Activated CD4-positive, CD25-positive, alpha-beta regulatory T cell treated with anti-CD3 and anti-CD28 coated beads, Interleukin-2, amount 50 U/mL, for 72 hours (primary cell): ENCODE measurements at places on chromosomes 5 and 9.

GRCh38 chr5:159448-160172 lies 31.7 kb upstream of the LRRC14B start:
- no peak for DNase-seq

DNA sequence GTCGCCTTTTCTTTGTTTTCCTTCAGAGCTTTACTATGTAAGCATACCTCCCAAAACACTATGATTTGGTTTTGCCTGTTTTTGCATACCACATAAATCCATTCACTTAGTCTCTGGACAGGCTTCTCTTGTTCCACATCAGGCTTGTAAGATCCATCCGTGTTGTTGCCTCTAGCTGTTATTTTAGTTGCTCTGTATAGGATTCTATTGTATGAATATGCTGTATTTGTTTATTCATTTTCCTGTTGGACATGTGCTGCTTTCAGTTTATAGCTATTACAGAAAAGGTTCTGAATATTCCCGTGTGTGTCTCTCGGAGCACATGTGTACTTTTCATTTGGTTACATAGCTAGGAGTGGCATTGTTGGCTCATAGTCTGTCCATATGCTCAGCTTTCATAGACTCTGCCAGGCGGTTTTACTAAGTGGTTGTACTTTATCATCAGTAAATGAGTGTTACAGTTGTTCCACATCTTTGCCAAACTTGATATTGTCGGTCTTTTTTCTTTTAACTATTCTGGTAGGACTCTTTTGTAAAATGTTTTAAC lies 41.8 kb downstream of the NUP214 start:
- DNase-seq: no peak

DNA sequence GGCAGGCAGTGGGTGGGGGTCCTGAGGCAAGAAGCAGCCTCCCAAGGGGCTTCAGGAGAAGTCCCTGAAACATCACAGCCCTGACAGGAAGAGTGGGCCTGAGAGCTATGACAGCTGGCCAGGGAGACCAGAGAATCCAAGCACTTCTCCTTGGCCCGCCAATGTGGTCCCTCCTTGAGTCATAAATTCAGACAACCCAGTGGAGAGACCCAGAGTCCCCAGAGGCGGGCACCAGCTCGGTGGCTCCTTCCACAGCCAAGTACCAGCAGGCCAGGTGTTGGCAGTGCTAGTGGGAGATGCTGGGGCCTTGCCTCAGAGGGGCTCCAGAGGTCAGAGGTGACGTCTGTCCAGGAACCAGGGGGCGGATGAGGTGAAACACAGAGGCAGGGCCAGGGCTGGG lies 1.6 kb upstream of the DOK3 start:
- no peak for DNase-seq

DNA sequence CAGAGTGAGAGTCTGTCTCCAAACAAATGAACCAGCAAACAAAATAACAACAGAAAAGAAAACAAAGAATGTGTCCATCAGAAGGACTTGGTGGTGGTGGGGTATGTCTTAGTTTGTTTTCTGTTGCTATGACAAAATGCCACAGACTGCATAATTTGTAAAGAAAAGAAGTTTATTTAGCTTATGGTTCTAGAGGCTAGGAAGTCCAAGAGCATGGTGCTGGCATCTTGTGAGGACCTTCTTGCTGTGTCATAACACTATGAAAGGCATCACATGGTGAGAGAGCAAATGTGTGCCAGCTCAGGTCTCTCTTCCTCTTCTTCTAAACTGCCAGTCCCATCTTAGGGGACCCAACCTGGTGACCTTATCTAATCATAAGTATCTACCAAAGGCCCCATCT lies 10.5 kb downstream of the NPR3 start:
- DNase-seq: no peak

GRCh38 chr5:173829826-173830225 lies 58.3 kb upstream of the CPEB4 start:
- no peak for DNase-seq

GRCh38 chr9:124040935-124041816 lies 29.6 kb downstream of the LHX2 start:
- peak; percentile 69 for DNase-seq

DNA sequence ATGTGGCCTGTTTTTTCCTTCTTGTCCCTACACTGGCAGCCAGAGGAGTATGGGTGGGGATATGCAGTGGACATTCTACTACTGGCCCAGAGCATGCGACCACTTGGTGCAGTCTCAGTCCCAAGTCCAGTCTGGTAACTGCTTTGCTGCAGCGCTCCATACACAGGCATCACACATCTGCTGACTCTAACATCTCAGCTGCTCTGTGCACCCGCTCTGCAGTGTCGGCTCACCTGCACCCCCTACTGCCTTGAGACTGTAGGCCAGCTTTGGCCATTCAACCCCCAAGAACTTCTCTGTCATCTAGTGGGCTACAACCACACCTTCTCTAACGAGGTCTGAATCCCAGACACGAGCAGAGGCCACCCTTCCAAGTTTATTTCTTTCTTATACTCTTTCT lies 46.4 kb upstream of the SLCO6A1 start:
- no peak for DNase-seq

DNA sequence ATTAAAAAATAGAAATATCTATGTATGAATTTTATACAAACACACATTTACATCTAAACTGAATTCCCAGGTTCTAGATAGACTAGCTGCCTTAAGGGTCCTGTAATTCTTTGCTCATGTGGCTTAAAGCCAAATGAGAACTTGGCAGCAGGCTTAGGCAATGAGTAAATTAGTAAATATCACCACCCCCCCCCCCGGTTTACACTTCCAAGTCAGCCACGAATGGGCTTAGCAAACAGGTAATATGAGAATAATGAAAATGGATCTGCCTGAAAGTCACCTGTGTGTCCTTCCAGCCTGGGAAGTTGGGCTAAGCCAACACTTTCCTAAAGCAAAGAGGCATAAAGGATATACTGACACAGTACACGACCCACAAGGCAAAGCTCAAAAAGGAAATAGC lies 108.6 kb downstream of the KLHL3 start:
- no peak for DNase-seq

DNA sequence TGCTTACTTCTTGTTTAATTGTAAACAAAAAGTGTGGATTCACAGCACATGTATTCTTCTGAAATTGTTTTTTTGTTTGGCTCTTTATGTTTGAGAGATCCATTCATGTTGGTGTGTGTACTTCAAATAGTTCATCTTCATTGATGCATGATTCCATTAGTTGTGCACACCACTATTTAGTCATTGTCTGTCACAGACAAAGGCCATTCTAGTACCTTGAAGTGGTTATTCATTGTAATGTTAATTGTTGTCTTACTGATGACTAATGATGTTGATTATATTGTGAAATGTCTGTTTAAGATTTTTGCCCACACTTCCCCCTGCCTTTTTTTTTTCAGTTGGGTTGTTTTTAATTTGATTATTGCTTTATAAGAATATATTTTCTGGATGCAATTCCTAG lies 391.3 kb downstream of the DIRAS2 start:
- DNase-seq: no peak

GRCh38 chr5:56746553-56747339 lies 68.6 kb upstream of the MAP3K1 start:
- no peak for DNase-seq

DNA sequence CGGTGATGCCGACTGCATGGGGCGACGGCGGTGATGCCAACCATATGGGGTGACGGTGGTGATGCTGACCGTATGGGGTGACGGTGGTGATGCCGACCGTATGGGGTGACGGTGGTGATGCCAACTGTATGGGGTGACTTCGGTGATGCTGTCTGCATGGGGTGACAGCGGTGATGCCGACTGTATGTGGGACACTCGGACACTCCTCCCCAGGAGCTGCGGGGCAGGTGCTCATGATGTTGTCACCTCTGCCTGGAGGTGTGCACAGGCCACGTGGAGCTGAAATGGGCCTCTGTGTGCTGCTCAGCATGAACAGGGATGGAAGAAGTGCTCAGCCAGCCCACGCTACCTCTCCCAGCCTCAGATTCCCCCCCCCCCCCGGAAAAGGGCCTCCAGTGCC lies 171.8 kb downstream of the OLFM1 start:
- no peak for DNase-seq

- peak; percentile 43 for DNase-seq
These were observed 579 bp downstream of the SLC12A7 start for GRCh38 chr5:1111241-1111726.

DNA sequence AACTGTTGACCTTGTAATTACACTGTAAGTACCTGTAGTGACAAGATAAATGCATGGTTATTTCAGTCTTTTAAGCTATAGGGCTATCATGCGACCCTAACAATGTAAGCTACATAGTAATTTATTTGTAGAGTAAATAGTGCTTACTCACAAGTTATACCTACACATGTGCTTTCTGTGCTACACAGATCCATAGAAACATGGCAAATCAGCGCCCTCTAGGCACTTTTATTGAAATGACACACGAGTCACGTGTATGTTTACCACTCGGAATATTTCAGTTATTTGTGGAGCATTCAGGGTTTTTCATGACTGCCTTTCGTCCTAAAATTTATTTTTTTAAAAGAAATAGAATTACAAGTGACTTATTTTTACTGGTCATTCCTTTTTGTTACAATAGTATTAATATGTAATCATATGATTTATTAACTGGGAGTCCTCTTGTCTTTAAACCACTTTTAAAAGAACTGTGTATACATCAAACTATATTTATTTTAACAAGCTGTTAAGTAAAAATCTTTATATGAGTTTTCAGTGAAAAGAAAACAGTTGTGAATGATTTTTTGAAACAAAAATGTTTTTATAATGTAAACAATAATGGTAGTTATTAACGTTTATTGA lies 1242.3 kb upstream of the WWC1 start:
- no peak for DNase-seq
